ENCODE measurements at places on chromosomes 16 and 17. TPM values are rescaled to one million over a fixed set of nuclear protein-coding genes. Genes with fewer than 3 reads are reported as not detected.

DNA sequence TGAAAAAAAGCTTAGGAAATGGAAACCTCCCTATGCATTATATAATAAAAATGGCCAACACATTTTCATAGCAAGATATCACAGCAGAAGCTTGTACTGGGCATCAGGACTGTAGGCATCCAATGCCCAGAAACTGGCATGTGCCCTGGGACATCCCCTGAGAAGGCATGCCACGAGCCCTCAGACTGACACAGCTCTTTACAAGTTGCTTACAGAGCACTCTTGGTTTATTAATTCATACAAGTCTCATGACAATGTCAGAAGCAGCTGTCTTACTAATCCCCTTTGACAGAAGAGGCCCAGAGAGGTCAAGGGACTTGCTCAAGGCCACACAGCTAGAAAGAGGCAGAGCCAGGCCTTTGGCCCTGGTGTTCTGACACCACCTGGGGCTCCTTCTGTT, 5.6 kb upstream of the CCL2 start:
- no peak for DNase-seq

- no peak for DNase-seq
These were observed 28.8 kb downstream of the TMEM92 start for GRCh38 chr17:50303051-50303450.

- DNase-seq, result no peak
These were observed 7.4 kb downstream of the CTNS start for GRCh38 chr17:3643889-3644349.

MCRIP2 gene
- 194 TPM for total RNA-seq

TNFRSF17 gene
- not detected for total RNA-seq

ALDOA gene
- 4,126 TPM for total RNA-seq

GRCh38 chr17:63450551-63450950, 4.4 kb upstream of the CYB561 start:
- DNase-seq, result no peak

GRCh38 chr16:55203570-55203969, 120.4 kb upstream of the IRX6 start:
- DNase-seq, result no peak

GRCh38 chr17:50180620-50181019, 14.8 kb downstream of the SGCA start:
- DNase-seq, result peak; percentile 27

LSM12 gene
- 47.6 TPM for total RNA-seq

GRCh38 chr16:85348911-85349334, 236.7 kb upstream of the CIBAR2 start:
- DNase-seq, result no peak

DNA sequence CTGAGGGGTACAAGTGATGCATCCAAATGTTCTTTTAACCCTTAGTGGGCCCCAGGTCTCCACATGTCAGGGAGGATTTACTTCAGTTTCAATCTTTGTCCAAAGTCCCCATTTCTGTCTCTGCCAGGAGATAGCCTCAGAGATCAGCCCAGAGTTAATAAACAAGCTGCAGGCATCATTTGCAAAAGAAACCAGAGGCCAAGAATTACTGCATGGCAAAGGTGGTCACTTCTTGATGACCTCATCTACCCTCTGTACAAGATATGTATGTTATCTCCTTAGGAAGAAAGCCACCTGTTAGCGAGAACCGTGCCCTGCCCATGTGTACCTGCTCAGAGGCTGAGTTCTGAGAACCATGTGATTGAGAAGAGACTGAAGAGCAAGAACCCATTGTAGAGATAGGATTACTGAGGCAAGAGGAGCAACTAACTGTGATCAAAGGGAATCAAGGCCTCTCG, 40.3 kb downstream of the SALL1 start:
- no peak for DNase-seq

CACNG5 gene
- total RNA-seq, result not detected

DNA sequence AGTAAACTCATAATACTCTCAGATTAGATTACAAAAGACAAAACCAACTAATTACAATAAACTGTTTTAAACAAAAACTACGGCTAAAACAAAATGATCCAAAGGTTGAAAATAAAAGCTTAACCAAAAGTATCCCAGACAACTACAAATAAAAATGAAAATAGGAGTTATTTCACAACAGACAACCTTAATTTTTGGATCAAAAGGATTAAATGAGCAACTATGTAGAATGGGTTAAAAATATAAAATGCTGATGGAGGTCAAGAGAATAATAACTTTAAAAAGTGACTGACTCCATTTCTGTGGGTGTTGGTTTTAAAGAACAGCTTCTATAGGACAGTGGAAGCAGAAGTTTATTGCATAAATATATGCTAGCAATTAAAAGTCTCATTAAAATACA, 28.6 kb downstream of the METTL16 start:
- no peak for DNase-seq

- DNase-seq, result no peak
These were observed 86.5 kb upstream of the LHX1 start for GRCh38 chr17:36850790-36851189.

GRCh38 chr17:19305761-19306159, 56.8 kb downstream of the B9D1 start:
- no peak for DNase-seq

- DNase-seq, result no peak
These were observed 594.3 kb downstream of the MAF start for GRCh38 chr16:79006206-79006605.

- DNase-seq, result no peak
These were observed 26.6 kb upstream of the ST6GALNAC1 start for GRCh38 chr17:76670020-76670717.

DNA sequence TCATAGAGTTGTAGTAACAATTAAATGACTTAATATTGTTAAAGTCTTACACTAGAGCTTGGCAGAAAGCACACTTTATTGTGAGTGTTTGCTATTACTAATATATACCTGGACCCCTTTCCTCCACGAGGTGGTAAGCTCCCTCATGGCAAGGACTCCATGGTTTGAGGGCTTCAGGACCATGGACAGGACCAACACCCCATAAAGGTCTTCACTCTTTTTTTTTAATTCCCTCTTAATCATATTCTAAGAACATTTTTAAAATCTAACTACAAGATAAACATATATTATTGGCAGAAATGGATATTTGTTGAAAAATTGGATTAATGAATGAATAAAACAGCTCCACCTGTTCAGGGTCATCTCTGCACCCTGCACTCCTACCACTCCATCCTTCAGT, 154.5 kb downstream of the CBLN1 start:
- no peak for DNase-seq

DNA sequence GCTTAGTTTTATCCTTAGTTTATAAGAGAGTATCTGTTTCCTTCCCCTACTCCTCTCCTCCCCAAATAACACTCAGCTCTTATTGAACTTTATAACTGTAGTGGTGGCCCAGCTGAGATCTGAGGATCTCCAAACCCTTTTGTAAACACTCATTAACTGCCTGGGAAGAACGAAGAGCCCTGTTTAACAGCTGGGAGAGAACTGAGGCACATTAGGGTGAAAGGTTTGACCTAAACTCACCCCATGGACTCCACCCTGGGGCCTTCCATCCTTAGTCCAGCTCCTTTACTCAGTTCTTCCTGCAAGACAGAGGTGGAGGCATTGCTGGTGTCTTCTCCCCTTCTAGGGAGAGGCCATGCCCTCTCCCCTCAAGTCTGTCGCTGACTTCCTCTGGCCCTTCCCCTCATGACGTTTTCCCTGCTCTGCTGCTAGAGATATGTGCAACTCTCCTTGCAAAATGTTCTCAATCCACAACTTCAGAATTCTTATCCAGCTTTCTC, 1.2 kb upstream of the RARA start:
- DNase-seq, result no peak

- DNase-seq, result no peak
These were observed 17.3 kb upstream of the TBKBP1 start for GRCh38 chr17:47676510-47677165.

GRCh38 chr16:56610017-56610608, 1.7 kb downstream of the MT2A start:
- no peak for DNase-seq

RNF112 gene
- total RNA-seq, result 3.5 TPM

DNA sequence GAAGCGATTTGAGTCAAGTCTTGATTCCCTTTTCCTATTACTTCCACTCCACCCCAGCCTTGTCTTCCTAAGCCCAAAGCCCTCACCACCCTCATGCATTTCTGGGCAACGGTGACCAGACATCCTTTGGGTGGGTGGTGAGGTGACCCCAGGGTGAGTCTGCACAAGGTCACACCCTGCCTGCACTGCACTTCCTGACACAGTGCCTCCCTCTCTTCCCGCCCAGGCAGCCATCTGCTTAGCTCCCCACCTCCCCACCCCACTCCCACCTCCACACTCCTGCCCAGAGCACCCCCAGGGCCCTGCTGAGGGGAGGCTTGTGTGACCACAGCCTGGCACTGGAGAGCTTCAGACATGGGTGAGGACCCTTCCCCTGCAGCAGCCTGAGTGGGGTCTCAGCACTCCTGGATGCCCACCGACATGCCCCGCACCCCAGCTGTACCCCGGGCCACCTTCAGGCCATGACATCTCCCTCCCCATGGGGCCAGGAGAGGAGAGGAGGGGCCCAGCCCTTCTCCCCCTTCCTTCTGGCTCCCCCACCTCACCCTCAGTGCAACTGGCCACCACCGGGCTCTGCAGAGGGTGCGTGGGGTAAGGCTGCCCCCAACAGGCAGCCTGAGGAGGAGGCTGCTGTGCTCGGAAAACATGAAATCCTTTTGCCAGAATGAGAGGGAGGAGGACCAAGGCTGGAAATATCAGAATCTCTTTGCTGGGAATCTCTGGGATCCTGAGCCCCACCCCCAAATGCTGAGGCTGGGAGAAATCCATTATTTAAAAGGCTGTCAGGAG, 68.6 kb downstream of the CCT6B start:
- DNase-seq, result no peak

DNA sequence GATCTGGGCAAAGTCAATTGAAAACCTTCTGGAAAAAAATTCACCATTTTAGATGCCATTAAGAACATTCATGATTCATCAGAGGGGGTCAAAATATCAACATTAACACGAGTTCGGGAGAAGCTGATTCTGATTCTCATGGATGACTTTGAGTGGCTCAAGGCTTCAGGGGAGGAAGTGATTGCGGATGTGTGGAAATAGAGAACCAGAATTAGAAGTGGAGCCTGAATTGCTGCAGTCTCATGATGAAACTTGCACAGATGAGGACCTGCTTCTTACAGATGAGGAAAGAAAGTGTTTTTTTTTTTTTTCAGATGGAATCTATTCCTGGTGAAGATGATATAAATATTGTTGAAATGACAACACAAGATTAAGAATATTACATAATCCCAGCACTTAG, 12.9 kb downstream of the ITGAX start:
- no peak for DNase-seq

GRCh38 chr17:40328386-40328766, 19.4 kb downstream of the RARA start:
- no peak for DNase-seq

- no peak for DNase-seq
These were observed 18.9 kb downstream of the MMP15 start for GRCh38 chr16:58044266-58045019.

DNA sequence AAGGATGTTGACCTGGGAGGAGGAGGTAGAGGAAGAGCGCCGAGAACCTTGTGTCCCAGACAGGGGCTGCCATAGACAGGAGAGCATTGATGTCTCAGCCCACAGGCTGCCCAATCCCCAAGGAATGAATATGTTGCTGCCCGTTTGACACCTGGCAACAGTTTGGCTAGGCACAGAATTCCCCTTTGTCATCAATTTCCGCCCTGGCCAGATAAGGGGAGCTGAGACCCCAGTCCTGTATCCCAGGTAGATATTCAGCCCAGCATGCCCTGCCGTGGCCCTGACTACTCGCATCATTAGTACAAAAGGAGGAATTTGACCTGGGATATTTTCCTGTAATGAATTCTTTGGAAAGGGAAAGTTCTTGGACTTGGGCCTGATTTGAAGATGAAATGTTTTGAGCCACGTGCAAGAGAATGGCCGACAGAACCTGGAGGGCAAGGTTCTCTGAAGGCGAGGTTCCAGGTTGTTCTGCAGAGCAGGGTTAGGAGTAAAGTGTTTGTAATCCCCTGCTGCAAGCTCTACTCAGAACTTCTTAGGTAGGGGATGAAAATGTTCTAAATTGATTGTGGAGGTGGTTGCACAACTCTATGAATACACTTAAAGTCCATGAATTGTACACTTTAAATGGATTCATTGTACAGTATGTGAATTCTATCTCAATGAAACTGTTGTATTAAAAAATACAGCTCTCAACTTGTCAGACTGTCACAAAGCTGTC, 108.8 kb downstream of the SOCS1 start:
- DNase-seq, result peak; percentile 43

AGRP gene
- not detected for total RNA-seq

- DNase-seq, result peak; percentile 72
These were observed 116.4 kb upstream of the SMURF2 start for GRCh38 chr17:64778240-64779097.

- no peak for DNase-seq
These were observed 2.9 kb downstream of the ABCC1 start for GRCh38 chr16:15952265-15952711.

- no peak for DNase-seq
These were observed 8.9 kb downstream of the CBX4 start for GRCh38 chr17:79830303-79830702.

RSKR gene
- total RNA-seq, result 5.0 TPM

GRCh38 chr16:22270525-22270924, 26.7 kb upstream of the POLR3E start:
- DNase-seq, result no peak

Measured in Right ventricle myocardium inferior (tissue), 1 donor.